Effector memory CD4-positive, alpha-beta T cell (primary cell): ENCODE measurements at places on chromosomes 5 and 9.

DNA sequence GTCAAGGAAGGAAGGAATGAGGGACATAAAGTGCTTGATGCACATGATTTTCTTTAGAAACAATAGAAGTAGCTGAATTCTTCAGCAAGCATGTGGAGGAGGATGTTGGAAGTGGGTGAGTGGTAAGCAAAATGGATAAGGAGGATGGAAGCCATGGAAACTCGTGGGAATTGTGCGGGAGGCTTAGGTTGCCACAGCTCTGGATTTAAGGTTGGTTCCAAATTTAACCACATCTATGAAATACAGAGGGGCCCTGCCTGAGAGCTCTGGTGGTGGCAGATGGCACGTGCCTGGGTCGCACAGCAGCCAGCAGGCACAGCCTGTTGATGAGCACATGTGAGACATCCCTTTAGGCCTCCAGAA, 284.7 kb downstream of the SMARCA2 start:
- no peak for DNase-seq

DNA sequence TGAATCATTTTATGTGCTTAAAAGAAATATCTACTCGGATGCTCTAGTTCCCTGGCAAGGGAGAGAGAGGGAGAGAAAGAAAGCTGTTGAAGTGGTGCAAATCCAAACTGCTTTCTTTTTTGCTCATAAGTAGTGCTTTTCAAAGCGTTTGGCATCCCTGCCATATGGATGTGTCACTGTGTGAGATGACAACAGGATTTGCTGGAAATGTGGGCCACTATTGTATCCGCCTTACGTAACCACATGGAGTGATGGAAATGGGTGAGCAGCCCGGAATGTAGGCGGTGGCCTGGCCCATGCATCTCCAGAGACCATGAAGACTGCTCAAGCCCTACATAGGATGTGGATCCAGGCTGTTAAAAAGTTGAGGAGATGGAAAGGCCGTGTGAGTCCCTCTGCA, 30.8 kb downstream of the TJP2 start:
- DNase-seq, result no peak

GRCh38 chr9:133683586-133684120, 47.5 kb downstream of the DBH start:
- DNase-seq, result peak; percentile 66

GRCh38 chr5:153798830-153799229, 239.9 kb downstream of the FAM114A2 start:
- DNase-seq, result no peak

- DNase-seq, result no peak
These were observed 105.1 kb downstream of the FBN2 start for GRCh38 chr5:128432913-128433440.

GRCh38 chr9:107673861-107674720, 184.5 kb upstream of the KLF4 start:
- DNase-seq, result no peak
